ENCODE measurements at places on chromosomes 12 and 14.

- DNase-seq = no peak
Measured at GRCh38 chr14:65433646-65434045, 21.1 kb downstream of the FUT8 start.

- no peak for DNase-seq
Measured at GRCh38 chr12:38775457-38775856, 129.9 kb downstream of the CPNE8 start.

GRCh38 chr12:97408363-97408762 lies 54.2 kb upstream of the RMST start:
- DNase-seq = no peak

- no peak for DNase-seq
Measured at GRCh38 chr12:110853836-110854235, 7.0 kb downstream of the CCDC63 start.

- DNase-seq = no peak
Measured at GRCh38 chr12:21169878-21170472, 39.0 kb downstream of the SLCO1B1 start.
